ENCODE measurements at places on chromosomes 7 and 10. TPM values are rescaled to one million over a fixed set of nuclear protein-coding genes. Genes with fewer than 3 reads are reported as not detected.
A peak's percentile ranks its signal among the peaks of the same experiment; 100 is the strongest.

The FAM221A gene
- total RNA-seq, result 8.7 TPM

The AKR1C2 gene
- total RNA-seq, result 44.7 TPM

The CYP26C1 gene
- total RNA-seq, result 0.21 TPM

The CTAGE8 gene
- total RNA-seq, result 1.2 TPM

The LEP gene
- total RNA-seq, result 0.97 TPM

The UPF2 gene
- 17.8 TPM for total RNA-seq

The ANXA8L1 gene
- not detected for total RNA-seq

The ADAM22 gene
- total RNA-seq, result 8.4 TPM

- no peaks in the 10 kb centered on the region for H3K36me3 ChIP-seq
- DNase-seq, result no peak
- no peak overlapping the region for H3K4me3 ChIP-seq
- no peak overlapping the region for H3K27ac ChIP-seq
- H3K4me1 ChIP-seq, result no peaks in the 10 kb centered on the region
These were observed 3.2 kb upstream of the UBE2D1 start for GRCh38 chr10:58331646-58332045.

- no peaks in the 10 kb centered on the region for H3K27me3 ChIP-seq
- no peak for DNase-seq
- no peak overlapping the region for H3K27ac ChIP-seq
- no peak overlapping the region for H3K4me3 ChIP-seq
- H3K4me1 ChIP-seq, result peaks cover 3% of the 10 kb centered on the region
These were observed 228.9 kb upstream of the PITRM1 start for GRCh38 chr10:3401491-3401938.

DNA sequence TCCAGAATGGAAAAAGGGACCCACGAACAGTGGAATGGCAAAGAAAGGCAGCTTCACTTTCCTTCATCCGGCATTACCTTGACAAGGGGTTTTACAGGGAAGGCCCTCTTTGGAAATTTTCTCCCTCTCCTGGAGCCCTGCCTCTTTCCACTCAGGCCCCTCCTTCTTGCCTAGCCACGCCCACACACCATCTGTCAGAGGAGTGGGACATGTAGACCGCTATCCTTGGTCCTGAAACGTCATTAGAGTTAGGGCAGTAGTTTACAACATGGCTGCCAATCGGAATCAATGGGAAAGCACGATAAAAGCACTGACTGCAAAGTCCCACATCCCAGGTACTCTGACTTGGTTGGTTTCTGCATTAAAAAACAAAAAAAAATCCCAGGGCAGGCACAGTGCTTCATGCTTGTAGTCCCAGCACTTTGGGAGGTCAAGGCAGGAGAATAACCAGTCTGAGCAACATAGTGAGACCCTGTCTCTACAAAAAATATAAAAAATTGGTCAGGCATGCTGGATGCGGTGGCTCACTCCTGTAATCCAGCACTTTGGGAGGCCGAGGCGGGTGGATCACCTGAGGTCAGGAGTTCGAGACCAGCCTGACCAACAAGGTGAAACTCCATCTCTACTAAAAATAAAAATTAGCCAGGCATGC is 96.4 kb downstream of the MARCHF5 start:
- no peaks in the 10 kb centered on the region for H3K27me3 ChIP-seq
- H3K36me3 ChIP-seq, result no peaks in the 10 kb centered on the region
- no peak for DNase-seq
- H3K4me3 ChIP-seq, result no peak overlapping the region
- H3K4me1 ChIP-seq, result no peaks in the 10 kb centered on the region
- H3K27ac ChIP-seq, result no peak overlapping the region

DNA sequence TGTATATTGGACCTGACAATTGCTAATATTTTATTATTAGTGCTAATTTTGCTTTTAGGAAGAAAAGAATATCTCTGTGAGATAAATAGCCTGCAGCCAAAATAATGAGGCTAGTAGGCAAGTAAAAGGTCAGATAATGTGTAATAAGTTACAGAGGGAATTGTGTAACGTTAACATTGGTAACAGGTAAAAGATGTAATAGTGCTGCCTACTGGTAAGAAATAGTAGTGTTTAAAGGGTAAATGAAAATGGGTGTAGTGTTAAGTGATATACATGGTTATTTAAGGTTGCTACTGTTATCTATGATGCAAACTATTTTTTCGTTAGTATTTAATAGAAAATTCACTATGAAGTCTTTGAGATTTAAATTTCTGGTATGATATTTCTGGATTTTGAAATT is 9.2 kb upstream of the FOXP2 start:
- no peak overlapping the region for H3K4me3 ChIP-seq
- no peaks in the 10 kb centered on the region for H3K36me3 ChIP-seq
- DNase-seq, result no peak

- DNase-seq, result no peak
These were observed 108.8 kb downstream of the GLRX3 start for GRCh38 chr10:130244928-130245495.

GRCh38 chr7:50591098-50591479 is 25.9 kb upstream of the DDC start:
- DNase-seq, result no peak
- H3K4me3 ChIP-seq, result no peak overlapping the region
- no peaks in the 10 kb centered on the region for H3K4me1 ChIP-seq
- no peaks in the 10 kb centered on the region for H3K36me3 ChIP-seq
- H3K27me3 ChIP-seq, result no peaks in the 10 kb centered on the region
- no peak overlapping the region for H3K27ac ChIP-seq

GRCh38 chr7:130953196-130953595 is 219.2 kb upstream of the KLF14 start:
- H3K27me3 ChIP-seq, result no peaks in the 10 kb centered on the region
- H3K27ac ChIP-seq, result no peak overlapping the region
- no peak overlapping the region for H3K4me3 ChIP-seq

DNA sequence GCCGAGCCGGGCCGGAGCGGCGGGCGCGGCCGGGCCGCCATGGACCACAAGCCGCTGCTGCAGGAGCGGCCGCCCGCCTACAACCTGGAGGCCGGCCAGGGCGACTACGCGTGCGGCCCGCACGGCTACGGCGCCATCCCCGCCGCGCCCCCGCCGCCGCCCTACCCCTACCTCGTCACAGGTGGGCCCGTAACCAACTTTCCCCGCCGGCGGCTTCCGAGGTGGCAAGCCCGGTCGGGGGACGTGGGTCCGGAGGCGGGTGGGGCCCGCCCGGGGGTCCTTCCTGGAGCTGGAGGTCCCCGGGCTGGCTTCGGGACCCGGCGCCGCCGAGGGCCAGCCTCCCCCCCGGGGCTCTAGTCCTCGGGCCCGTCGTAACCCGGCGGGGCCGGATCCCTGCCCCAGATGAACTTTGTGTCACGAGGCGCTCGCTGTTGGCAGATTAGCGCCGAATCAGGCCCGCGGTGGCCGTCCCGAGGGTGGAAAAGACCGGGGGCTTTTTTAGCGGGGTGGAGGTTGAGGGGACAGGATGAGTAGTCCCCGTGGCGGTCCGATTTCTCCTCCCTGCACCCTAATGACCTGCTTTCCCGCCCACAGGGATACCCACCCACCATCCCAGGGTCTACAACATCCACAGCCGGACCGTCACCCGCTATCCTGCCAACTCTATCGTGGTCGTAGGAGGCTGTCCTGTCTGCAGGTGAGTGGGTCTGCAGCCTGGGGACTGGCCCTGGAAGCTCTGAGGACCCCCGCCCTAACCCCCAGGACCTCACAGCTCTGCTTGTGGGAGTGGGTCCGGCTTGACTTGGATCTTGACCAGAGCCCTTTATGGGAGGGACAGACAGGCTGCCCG is 496 bp downstream of the BRI3 start:
- peak; percentile 87 for DNase-seq
- no peaks in the 10 kb centered on the region for H3K36me3 ChIP-seq
- no peaks in the 10 kb centered on the region for H3K27me3 ChIP-seq
- peaks cover 4% of the 10 kb centered on the region for H3K4me1 ChIP-seq
- H3K27ac ChIP-seq, result peak overlapping the region; percentile 58
- H3K4me3 ChIP-seq, result peak overlapping the region; percentile 85

GRCh38 chr10:3010816-3011460 is 56.4 kb upstream of the PFKP start:
- H3K36me3 ChIP-seq, result no peaks in the 10 kb centered on the region
- H3K27ac ChIP-seq, result no peak overlapping the region
- no peak for DNase-seq
- no peaks in the 10 kb centered on the region for H3K27me3 ChIP-seq
- no peaks in the 10 kb centered on the region for H3K4me1 ChIP-seq
- H3K4me3 ChIP-seq, result no peak overlapping the region

GRCh38 chr7:16986755-16987154 is 105.0 kb upstream of the AGR3 start:
- H3K36me3 ChIP-seq, result no peaks in the 10 kb centered on the region
- H3K4me1 ChIP-seq, result no peaks in the 10 kb centered on the region
- no peak overlapping the region for H3K4me3 ChIP-seq
- DNase-seq, result no peak
- no peaks in the 10 kb centered on the region for H3K27me3 ChIP-seq

GRCh38 chr7:52481571-52481970 is 553.9 kb upstream of the POM121L12 start:
- no peak overlapping the region for H3K27ac ChIP-seq
- no peak overlapping the region for H3K4me3 ChIP-seq
- H3K27me3 ChIP-seq, result no peaks in the 10 kb centered on the region

- H3K27me3 ChIP-seq, result no peaks in the 10 kb centered on the region
- H3K4me3 ChIP-seq, result no peak overlapping the region
- no peaks in the 10 kb centered on the region for H3K36me3 ChIP-seq
- H3K4me1 ChIP-seq, result no peaks in the 10 kb centered on the region
- no peak for DNase-seq
These were observed 165.5 kb upstream of the SMIM30 start for GRCh38 chr7:113283861-113284260.

- H3K27ac ChIP-seq, result no peak overlapping the region
- no peaks in the 10 kb centered on the region for H3K4me1 ChIP-seq
- no peaks in the 10 kb centered on the region for H3K27me3 ChIP-seq
- H3K36me3 ChIP-seq, result no peaks in the 10 kb centered on the region
- no peak for DNase-seq
- H3K4me3 ChIP-seq, result no peak overlapping the region
These were observed 34.2 kb upstream of the TCF7L2 start for GRCh38 chr10:112915590-112916572.

DNA sequence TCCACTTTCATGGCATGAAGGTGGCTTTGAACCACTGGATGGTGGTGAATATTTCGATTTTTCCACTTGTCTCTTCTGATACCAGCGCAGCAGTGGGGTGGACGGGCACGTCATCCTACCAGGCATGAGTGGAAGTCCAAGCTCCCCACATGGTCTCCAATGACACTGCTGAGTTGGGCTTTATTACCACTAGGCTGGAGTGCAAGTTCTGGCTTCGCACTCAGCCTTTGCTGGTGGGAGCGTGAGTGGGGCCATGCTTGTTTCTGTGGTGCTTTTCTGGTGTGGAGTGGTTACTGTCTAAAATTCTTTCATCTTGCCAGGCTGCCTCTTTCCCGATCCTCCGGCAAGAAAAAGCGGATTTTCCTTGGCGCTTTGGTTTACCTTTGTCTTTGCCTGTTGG is 70.1 kb upstream of the SDK1 start:
- no peaks in the 10 kb centered on the region for H3K27me3 ChIP-seq
- H3K4me1 ChIP-seq, result peaks cover 3% of the 10 kb centered on the region
- H3K4me3 ChIP-seq, result no peak overlapping the region

DNA sequence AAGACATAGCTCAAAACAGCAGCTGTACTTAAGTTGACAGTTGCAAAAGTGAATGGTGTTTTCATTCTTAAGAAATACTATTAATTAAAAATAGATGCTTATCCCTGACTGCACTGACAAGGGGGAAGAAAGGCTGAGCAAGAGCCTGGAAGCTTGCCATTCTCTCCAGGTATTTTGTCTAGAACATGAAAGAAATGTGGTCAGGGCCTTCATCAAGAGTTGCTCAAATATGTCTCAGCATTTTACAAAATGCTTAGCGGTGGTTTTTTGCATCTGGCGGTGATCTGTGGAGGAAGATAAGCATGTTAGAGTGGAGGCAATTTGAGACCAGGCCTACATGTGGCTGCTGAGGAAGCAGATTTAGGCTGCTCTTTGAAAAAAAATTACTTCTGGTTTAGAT is 46.4 kb upstream of the CC2D2B start:
- no peak overlapping the region for H3K27ac ChIP-seq
- H3K4me1 ChIP-seq, result no peaks in the 10 kb centered on the region
- DNase-seq, result no peak
- H3K27me3 ChIP-seq, result no peaks in the 10 kb centered on the region
- no peak overlapping the region for H3K4me3 ChIP-seq
- no peaks in the 10 kb centered on the region for H3K36me3 ChIP-seq

GRCh38 chr10:102120142-102120990 is at the start of gene LDB1:
TSS of gene LDB1 (minus strand) at chr10:102120368. CDS start at chr10:102120110, 258 bp downstream.
- peak within 1 kb of the TSS; percentile 95 for H3K27ac ChIP-seq
- no peaks in the 10 kb centered on the region for H3K36me3 ChIP-seq
- no peaks in the 10 kb centered on the region for H3K27me3 ChIP-seq
